ENCODE measurements at places on chromosomes 5 and 9.

GRCh38 chr5:545641-546375, 21.6 kb upstream of the SLC9A3 start:
- no peak for DNase-seq

DNA sequence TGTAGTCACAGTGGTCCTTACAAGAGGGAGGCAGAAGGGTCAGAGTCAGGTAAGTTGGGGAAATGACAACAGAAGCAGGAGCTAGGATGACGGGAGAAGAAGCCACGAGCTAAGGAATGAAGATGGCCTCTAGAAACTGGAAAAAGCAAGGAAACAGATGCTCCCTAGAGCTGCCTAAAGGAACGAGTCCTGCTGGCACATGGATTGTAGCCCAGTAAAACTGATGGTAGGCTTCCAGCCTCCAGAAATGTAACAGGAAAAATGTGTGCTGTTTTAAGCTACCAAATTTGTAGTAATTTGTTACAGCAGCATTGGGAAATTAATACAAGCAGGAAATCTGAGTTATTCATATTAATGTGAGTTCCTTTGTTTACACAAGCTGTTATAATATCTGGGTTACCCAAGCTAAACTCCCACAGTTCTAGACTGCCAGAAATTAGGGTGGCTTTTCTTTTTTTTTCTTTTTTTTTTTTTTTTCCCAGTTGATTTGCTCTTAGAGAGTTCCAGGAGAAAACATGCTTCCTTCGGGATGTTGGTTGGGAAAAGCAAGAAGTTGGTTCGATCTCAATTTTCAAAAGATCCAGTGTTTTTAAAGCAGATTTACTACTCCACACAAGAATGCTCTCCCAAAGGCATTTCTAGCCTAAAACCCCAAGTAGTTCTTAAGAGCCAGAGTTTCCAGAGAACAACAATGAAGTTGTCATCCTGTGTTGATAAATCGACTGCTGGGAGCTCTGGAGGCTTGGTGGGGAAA, 400.0 kb upstream of the SLC24A2 start:
- no peak for DNase-seq

DNA sequence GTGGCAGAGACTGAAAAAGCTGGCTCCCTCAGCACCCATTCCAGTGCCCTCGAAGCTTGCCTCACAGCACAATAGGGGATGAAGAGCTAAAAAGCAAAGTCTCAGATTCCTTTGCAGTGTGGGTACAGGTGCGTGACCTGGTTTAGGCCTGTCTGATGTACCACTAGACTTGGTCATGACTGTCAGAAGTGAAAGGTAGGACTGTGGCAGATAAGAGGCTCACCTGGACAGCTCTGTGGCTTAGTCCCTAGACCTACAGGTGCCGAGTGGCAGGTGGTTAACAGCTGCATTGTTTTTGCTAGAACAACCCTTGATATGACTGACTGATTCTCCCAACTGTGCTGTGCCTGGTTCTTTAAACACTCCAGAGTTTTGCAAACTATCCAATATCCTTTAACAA, 14.7 kb upstream of the SFXN1 start:
- DNase-seq = no peak

DNA sequence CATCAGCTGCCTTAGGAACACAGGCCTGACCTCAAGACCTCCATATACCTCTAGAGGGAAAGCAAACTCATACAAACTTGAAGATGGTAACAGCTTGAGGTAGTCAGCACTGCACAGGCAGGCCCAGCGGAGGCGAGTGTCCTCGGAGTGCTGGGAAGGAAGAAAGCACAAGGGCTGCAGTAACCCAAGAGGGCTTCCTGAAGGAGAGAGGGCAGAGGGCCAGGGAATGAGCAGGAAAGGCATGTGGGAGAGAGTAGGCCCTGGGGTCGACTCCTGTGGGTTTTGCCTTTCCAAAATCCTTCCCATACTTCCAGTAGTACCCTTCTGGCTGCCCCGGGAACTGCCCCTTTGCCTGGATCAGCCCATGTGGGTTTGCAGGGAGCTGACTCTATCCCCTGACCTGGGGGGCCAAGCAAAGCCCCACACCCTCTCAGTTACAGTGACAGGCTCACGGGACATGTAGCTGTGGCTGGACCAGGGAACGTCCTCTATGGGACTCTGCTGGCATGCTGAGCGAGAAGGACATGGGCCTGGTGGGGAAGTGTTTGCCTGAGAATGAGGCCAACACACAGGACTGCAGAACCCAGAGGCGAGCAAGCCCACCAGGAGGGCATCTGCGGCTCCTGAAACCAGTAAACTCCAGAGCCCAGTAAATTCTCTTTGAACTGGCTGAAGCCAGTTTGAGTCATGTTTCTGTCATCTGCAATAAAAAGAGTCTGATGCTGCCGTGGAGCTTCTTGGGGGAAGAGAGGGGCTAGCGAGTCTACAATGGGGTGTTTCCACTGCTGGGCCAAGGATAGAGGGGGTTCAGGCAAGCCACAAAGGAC, 64.1 kb downstream of the COL23A1 start:
- no peak for DNase-seq

- DNase-seq = no peak
Measured at GRCh38 chr5:44845777-44846176, 37.0 kb downstream of the MRPS30 start.

GRCh38 chr9:114017741-114018715, 60.1 kb downstream of the AMBP start:
- DNase-seq = no peak

DNA sequence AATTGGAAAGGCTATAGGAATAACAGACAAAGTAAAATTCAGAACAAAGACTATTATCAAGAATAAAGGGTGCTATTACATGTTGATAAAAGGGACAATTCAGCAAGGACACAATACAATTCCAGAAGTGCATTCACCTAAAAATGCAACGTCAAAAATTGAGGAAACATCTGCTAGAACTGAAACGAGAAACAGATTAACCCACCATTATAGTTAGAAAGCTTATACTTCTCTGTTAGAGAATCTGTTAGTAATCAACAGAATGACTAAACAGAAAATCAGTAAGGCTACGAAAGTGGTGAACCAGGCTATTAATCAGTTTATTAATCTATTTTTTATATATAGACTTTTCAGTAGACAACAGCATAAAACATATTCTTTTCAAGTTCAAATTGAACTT, 14.8 kb downstream of the FCN1 start:
- DNase-seq = no peak

DNA sequence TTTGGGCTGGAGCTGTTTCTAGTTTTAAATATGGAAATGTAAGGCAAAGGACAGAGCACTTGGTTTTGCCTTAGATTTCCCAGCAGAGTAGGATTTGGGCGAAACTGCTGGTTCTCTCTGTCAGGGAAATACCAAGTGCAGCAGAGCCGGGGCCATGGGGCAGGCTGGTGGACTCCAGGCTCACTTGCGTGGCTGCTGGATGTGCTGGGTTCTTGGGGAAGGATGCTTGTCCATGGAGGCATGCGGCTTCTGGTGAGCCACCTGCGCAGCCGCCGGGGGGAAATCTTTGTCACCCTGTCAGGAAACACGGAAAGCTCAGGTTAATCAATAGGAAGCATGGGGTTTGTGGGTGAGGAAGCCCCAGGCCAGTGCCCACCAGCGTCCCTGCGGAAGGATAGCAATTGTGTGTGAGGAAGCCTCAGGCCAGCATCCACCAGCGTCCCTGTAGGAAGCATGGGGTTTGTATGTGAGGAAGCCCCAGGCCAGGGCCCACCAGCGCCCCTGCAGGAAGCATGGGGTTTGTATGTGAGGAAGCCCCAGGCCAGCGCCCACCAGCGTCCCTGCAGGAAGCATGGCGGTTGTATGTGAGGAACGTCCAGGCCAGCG, 80.1 kb downstream of the DAP start:
- DNase-seq = no peak

- no peak for DNase-seq
Measured at GRCh38 chr5:9197881-9198260, 348.0 kb downstream of the SEMA5A start.

GRCh38 chr9:14424289-14424688, 110.3 kb upstream of the NFIB start:
- no peak for DNase-seq

- no peak for DNase-seq
Measured at GRCh38 chr9:8254541-8254940, 455.0 kb upstream of the DMAC1 start.

DNA sequence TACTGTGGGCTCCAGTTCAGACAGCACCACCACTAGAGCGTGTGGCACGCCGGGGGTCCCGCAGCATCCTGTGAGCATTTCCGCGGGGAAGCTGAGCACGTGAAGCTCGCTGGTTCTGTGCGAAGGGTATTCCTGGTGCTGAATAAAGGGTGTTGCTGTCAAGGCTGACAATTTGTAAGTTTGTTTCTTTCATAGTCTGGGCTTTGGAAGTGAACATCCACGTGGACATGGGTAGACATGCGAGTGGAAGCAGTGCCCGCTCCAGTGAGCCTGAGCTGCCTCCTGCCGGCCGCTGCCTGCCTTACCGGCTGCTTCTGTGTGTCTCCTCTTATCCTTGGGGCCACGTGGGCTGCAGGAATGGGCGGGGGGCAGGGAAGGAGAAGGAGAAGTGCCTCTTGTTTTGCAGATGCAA, 14.7 kb downstream of the NDUFS6 start:
- DNase-seq = no peak

DNA sequence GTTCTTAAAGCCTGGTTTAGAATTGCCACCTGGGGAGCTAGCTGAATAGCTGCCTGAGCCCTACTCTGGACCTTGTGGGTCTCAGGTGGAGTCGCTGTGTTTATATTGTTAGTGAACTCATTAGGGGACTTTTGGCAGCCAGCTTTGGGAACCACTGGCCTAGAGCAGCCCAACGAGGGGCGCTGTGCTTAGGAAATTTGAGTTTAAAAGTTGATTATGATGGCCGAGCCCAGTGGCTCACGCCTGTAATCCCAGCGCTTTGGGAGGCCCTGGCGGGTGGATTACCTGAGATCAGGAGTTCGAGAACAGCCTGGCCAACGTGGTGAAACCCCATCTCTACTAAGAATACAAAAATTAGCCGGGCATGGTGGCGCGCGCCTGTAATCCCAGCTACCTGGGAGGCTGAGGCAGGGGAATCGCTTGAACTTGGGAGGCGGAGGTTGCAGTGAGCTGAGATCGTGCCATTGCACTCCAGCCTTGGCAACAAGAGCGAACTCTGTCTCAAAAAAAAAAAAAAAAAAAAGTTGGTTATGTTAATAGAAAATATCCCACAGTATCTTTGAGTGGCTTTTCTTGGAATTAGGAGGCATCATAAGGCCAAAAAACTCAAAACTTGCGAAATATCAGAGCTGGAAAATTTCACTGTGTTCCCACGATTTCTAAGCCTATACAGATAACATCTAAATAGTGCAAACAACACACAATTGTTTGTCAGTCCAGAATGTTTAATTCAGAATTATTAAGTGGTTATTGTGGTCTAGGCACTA, 809 bp downstream of the MCCC2 start:
- peak; percentile 4 for DNase-seq

GRCh38 chr9:33287087-33287490, 3.2 kb upstream of the NFX1 start:
- peak; percentile 39 for DNase-seq

GRCh38 chr5:173973616-173973969, 15.4 kb upstream of the C5orf47 start:
- no peak for DNase-seq

- DNase-seq = no peak
Measured at GRCh38 chr5:82387001-82387818, 109.1 kb upstream of the RPS23 start.

DNA sequence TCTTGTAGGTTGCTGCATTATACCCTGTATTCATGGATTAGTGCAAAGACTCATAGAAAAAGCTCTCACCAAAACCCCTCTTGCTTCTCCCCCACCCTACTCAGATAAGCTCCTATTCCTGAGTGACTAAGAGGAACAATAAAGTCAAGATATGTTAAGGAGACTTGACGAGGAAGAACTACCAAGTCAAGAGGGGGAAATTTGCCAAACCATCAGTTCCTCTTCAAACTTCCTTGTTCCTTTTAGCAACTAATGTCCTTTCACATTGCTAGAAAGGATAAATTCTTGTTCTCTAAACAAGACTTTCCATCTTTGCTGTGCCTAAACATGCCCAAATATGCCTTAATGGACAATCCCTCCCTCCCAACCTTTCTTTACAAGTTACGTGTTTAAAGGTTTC, 27.0 kb downstream of the CNOT8 start:
- no peak for DNase-seq

GRCh38 chr5:32358611-32359010, 45.9 kb upstream of the MTMR12 start:
- DNase-seq = no peak

DNA sequence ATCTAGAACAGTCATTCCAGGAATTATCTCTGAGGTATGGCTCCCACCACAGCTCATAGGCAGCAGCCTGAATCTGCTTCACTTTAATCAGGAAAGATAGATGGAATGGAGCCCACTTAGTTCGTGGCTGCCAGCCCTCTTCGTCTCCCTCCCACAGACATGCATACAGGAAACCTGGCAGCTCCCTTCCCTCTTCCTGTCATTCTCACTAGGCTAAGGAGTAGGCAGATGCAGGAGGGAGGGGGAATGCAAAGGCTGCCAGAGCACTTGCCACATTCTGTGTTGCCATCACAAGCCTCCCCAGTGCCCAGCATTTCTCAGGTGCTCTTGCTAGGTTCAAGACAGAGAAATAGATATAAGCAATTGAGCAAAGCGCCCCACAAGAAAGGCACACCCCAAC, 378.9 kb downstream of the ELAVL2 start:
- no peak for DNase-seq

DNA sequence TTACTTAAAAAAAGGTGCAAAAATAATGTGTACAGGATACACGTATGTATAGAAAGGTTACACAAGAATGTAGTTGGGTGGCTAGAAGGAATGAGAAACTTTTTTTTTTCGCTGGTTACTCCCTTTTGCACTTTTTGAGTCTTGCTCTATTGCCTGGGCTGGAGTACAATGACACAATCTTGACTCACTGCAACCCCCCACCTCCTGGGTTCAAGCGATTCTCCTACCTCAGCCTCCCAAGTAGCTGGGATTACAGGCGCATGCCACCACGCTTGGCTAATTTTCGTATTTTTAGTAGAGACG, 15.8 kb downstream of the FBXW11 start:
- no peak for DNase-seq

GRCh38 chr5:41925555-41925951, 472 bp downstream of the FBXO4 start:
- peak; percentile 22 for DNase-seq

- no peak for DNase-seq
Measured at GRCh38 chr9:87886210-87886932, 3.7 kb downstream of the SPATA31E1 start.
